ENCODE measurements at places on chromosomes 6 and 20. TPM values are rescaled to one million over a fixed set of nuclear protein-coding genes. Genes with fewer than 3 reads are reported as not detected.

The SLC22A2 gene
- total RNA-seq, result not detected

GRCh38 chr6:112912416-112913101, 565.4 kb downstream of the RFPL4B start:
- DNase-seq, result no peak

DNA sequence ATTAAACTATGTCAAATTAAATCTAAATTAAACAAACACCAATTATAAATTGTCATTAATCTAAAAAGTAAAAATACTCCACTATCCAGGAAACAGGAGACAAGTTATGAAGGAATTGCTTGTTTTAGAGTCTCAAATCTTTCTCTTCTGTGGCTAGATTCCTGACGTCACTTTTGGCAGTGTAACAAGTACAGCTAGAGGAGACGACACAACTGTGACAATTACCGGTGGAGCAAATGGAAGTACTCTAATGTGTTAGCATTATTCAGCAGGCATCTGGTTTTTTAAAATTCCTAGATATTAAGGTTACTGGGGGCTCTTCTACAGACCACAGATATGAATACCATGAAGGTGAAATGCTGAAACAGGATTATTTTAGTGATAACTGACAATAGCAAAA, 1042.7 kb downstream of the EPHA7 start:
- no peak for DNase-seq

DNA sequence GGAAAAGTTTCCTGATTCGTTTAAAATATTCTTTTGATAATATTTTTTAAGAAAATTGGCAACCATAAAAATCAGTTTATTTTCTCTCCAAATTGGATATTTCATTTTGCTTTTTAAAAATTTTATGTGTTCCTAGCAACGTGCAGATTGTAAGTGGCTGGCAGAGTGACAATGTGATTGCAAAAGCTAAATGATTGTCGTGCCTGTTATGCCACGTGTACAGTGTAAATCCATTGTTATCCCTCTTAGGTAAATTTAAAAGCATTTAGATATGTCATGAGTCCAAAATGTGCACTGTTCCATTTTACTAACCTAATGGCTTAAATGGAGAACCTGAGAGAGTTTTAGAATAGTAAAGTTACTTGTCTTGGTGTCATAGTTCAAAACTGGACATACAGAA, 94.4 kb upstream of the ADGRF4 start:
- no peak for DNase-seq

DNA sequence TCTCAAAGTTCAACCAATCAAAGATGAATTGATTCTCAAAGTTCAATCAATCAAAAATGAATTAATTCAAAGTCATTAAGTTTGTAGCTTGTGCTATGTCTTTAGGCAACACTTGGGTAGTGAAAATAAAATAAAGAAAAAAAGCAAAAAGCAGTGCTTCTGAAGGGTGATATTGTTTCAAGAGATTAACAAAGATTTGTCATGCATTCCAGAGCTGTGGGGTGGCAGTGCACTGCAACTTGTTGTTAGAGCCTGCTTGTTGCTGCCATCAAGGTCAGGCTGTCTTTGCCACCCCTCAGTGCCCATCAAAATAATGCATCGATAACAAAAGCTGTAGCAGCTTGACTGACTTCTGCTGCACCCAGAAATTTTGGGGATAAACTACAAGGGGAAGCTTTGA, 128.6 kb downstream of the RNF144B start:
- peak; percentile 28 for DNase-seq

The BPI gene
- total RNA-seq, result not detected

The LAMA2 gene
- 6.7 TPM for total RNA-seq

- no peak for DNase-seq
These were observed 665.2 kb downstream of the DOK5 start for GRCh38 chr20:55140631-55141030.

DNA sequence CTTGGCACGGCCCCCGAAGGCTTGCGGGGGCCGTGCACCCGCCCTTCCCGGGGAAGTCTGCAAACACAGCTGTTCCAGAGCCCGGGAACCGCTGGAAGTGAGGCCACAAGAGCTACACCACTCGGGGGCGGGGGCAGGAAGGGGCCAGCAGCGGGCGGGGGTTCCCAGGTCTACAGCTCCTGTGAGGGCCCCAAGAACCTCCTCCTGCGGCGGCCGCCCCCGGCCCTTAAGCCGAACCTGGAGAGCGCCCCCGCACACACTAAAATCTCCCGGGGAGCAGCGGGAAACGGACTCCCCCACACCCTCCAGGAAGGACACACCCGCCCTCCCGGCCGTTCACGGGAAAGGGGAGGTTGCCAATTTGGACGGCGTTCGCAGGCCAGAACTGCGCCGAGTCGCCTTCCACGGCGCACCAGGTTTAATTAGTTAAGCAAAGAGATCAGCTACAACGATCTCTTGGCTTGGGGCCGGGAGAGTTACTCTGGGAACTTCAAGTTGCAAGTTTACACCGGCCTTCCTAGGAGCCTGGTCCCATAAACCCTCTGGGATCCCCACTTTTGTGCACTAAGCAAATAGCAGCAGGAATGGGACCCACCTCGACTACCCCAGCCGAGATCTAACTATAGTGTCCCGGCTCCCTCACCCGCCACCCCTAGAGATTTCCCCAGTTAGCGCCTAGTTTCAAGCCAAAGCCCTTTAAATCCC, 1.7 kb downstream of the JAG1 start:
- DNase-seq, result peak; percentile 69

DNA sequence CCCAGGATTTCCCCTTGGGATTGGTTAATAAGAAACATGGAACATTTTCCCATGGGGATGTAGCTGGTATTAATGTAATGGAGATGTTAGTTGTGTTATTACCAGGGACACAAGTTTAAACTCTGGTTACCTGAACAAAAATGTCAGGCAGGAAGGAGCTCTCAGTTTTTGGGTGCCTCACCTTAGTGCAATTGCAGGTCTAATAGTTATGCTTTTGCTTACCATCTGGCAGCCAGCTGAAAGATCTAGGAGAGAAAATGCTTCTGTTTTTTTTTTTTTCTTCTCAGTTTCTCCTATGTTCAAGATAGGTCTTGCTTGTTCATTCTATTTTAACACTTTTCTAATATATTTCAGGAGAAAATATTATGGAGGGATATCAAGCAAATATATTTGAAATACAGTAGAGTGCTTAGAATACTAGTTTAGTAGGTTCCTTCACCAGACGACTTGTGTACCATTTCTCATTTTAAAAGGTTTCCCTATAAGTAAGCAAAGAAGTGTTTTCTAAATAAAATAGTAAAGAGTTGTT, 4.2 kb upstream of the UBE2J1 start:
- DNase-seq, result no peak

- DNase-seq, result no peak
These were observed 105.2 kb downstream of the CDK19 start for GRCh38 chr6:110710115-110710514.

DNA sequence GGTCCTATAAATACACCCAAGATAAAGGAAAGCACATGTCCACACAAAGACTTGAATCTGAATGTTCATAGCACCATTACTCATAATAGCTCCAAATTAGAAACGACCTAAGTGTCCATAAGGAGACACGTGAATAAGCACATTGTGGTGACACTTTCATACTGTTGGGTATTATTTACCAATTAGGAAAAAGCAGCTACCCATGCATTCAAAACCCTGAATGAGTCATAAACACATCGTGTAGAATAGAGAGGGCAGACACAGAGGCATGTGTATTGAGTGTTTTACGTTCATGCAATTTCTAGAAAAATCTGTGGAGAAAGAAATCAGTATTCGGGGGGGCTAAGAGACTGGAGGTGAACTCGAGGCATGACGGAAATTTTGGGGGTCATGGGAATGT, 396.7 kb downstream of the THBS2 start:
- no peak for DNase-seq

DNA sequence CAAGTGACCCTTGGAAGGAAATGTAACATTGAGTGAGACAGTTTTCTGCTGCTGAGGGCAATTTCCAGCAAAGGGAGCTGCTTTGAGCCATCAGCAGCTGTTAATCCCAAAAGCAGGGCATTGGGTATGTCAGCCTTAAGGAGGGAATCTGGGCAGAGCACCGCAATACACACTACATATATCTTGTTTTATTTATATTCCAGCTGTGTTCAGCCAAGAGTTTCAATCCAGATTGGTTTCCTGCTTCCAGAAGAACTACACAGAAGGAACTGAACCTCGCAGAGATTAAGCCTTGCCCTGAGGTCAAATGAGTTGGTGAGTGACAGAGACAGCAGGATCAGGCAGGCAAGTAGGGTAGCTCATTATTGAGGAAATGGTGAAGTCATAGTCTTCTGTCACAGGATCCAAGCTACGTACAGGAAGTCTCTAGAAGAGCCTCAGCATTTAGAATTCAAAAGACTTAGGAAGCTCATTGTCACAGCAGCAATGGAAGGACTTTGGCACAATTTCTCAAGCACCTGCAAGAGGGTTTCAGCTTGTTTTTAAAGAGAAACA, 109.9 kb upstream of the HEY2 start:
- no peak for DNase-seq

DNA sequence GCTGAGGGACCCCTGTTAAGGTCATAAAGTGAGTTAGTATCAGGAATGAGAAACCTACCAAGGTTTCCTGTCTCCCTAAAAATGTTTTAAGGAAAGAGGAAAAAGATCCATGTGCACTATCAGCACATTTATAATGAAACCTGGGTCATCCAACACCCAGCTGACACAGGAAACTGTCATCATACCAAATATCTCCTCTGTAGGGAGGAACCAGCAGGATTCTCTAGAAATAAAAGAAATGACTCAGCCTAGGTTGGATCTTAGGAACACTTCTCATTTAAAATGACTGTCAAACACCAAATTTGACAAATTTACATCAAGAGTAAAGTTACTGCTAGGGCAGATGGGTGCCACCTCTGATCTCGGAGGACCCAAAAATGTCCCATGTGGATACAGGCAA, 21.7 kb downstream of the GFOD1 start:
- DNase-seq, result no peak

DNA sequence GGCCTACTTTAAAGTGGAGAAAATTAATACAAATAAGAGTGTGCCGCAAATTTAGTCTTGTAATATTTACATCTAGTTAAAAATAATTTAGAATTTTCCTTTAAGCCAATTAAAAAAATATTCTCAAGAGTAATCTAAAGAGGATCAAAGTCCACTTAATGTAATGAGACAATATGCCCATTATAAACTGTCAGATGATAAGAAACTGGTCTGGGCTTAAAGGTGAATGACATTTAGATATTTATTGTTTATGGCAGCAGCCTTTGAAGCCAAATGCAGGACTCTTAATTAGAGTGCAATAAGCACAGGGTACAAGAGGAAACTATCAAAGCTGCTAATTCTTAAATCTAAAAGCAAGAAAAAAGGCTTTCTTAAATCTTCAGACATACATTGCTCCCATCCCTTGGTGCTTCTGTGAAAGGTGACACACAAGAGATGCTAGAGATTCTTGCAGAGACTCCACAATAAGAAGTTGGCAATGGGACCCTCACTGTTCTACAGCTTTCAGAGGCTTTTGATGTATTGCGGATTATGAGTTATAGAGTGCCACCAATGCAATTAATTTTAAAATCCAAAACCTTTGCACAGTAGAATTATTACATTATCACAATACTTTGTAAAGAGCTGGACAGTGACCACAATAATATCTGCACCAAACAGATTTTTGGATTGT, 116.1 kb downstream of the MAN1A1 start:
- no peak for DNase-seq
